T-helper 17 cell (primary cell): ENCODE measurements at places on chromosomes 6 and 20. TPM values are rescaled to one million over a fixed set of nuclear protein-coding genes. Genes with fewer than 3 reads are reported as not detected.

Gene MRAP2
- not detected for total RNA-seq

GRCh38 chr20:9367746-9368145 is 146.6 kb upstream of the LAMP5 start:
- H3K36me3 ChIP-seq, result no peaks in the 10 kb centered on the region
- no peak overlapping the region for H3K4me3 ChIP-seq
- no peaks in the 10 kb centered on the region for H3K27me3 ChIP-seq

Gene EPPIN
- total RNA-seq, result not detected

DNA sequence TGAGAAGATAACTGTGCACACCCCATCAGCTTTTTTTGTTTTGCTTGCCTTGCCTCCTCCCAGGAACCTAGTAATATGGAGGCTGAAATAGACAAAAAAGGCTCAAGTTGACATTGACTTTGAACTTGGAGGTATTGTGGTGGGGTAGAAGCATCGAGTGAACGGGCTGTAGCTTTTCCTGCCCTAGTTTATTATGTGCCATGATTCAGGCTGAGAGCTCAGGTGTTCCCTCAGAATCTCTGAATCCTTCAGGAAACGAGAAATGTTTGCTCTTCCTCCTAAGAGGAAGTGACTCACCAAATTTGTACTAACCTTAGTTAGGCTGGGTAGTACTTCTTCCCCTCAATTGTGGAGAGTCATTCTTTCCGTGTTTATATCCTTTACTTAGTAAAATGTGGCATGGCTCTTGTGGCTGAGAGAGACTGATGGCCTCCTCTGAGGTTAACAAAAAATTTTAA is 98.8 kb downstream of the SASH1 start:
- H3K27me3 ChIP-seq, result peaks cover 17% of the 10 kb centered on the region
- H3K4me3 ChIP-seq, result no peak overlapping the region
- DNase-seq, result no peak
- no peak overlapping the region for H3K27ac ChIP-seq

DNA sequence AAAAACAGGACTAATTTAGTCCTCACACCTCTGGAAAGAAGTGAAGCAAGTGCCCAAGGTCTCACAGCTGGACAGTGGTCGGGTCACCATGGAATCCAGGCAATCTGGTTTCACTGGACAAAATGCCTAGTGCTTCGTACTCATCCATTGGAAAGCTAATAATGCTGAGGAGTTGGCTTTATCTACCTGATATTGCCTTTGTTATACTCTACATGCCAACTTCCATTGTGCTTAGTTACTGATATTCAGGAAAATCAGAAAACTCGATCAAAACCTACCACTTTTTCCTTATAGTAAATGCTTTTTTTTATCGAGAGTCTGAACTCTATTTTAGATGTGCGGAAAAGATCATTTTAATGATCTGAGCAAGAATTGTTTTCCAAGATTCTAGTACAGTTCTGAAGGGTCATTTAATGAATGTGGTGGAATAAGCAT is 966 bp downstream of the CFAP206 start:
- H3K4me1 ChIP-seq, result peaks cover 8% of the 10 kb centered on the region
- H3K27me3 ChIP-seq, result peaks cover 30% of the 10 kb centered on the region
- DNase-seq, result no peak

GRCh38 chr20:62355878-62356588 is 11.1 kb downstream of the LAMA5 start:
- H3K36me3 ChIP-seq, result no peaks in the 10 kb centered on the region
- no peak overlapping the region for H3K27ac ChIP-seq
- no peaks in the 10 kb centered on the region for H3K27me3 ChIP-seq
- no peak for DNase-seq
- no peaks in the 10 kb centered on the region for H3K4me1 ChIP-seq

GRCh38 chr6:133590196-133590595 is 298.7 kb upstream of the TCF21 start:
- DNase-seq, result no peak
- H3K27ac ChIP-seq, result no peak overlapping the region
- no peaks in the 10 kb centered on the region for H3K27me3 ChIP-seq
- no peak overlapping the region for H3K4me3 ChIP-seq
- H3K4me1 ChIP-seq, result no peaks in the 10 kb centered on the region

- no peak for DNase-seq
- no peak overlapping the region for H3K4me3 ChIP-seq
- no peak overlapping the region for H3K27ac ChIP-seq
- peaks cover 5% of the 10 kb centered on the region for H3K4me1 ChIP-seq
- no peaks in the 10 kb centered on the region for H3K36me3 ChIP-seq
These were observed 456.8 kb upstream of the GJE1 start for GRCh38 chr6:141675957-141676356.

GRCh38 chr6:42440778-42441696 is 10.7 kb downstream of the TRERF1 start:
- no peaks in the 10 kb centered on the region for H3K27me3 ChIP-seq
- peak overlapping the region; percentile 89 for H3K4me3 ChIP-seq
- H3K4me1 ChIP-seq, result peaks cover 40% of the 10 kb centered on the region
- H3K36me3 ChIP-seq, result peaks cover 4% of the 10 kb centered on the region
- peak overlapping the region; percentile 95 for H3K27ac ChIP-seq
- no peak for DNase-seq

- DNase-seq, result no peak
- H3K27ac ChIP-seq, result no peak overlapping the region
- peaks cover 14% of the 10 kb centered on the region for H3K4me1 ChIP-seq
- H3K27me3 ChIP-seq, result peaks cover 7% of the 10 kb centered on the region
- no peaks in the 10 kb centered on the region for H3K36me3 ChIP-seq
These were observed 15.1 kb downstream of the PKIG start for GRCh38 chr20:44597516-44597915.

DNA sequence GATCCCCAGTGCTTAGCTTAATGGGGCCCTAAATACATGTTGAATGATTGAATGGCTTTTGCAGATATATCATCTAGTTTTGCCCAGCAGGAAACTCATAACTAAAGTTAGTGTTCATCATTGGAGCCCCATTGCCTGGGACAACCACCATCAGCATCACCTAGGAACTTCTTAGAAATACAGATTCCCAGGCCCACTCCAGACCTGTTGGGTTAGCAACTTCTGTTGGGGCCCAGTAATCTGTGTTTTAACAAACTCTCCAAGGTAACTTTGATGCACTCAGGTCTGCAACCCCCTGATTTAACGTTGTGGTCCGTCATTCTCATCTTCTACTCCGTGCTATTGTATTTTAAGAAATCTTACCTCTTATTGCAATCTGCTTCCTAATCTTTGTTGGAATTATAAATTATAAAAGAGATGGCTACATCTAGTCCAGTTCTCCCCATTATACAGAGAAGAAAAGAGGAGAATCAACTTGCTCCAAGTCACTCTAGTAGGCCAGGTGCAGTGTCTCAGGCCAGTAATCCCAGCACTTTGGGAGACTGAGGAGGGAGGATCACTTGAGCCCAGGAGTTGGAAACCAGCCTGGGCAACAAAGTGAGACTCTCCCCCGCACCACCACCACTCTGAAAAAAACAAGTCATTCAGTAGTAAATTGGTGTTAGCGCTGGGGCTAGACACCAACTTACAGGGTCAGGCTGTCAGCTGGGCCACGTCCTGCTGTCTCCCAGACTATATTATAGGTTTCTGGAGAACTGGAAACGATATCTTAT is 13.7 kb downstream of the FOXP4 start:
- no peaks in the 10 kb centered on the region for H3K27me3 ChIP-seq
- H3K36me3 ChIP-seq, result no peaks in the 10 kb centered on the region
- peaks cover 19% of the 10 kb centered on the region for H3K4me1 ChIP-seq

Gene SDHAF4
- 3.9 TPM for total RNA-seq

DNA sequence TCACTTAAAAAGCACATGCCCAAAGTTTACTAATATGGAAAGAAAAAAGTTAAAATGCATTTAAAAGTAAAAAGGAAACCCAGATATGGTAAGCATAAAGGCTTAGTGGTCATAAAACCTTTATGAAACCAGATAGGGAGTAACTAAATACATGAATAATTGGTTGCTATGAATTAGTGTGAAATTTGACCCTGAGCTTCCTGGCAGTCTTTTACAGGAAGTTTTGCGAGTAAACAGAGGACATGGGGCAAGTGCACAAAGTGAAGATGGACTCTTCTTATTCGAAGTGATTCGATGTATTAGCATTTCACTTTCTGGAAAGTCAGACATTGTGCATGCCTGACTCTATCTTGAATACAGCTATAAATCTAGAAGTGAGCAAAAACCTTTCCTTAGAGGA is 90.9 kb upstream of the MLIP start:
- no peaks in the 10 kb centered on the region for H3K36me3 ChIP-seq
- H3K27ac ChIP-seq, result no peak overlapping the region
- peaks cover 10% of the 10 kb centered on the region for H3K27me3 ChIP-seq
- DNase-seq, result no peak
- H3K4me3 ChIP-seq, result no peak overlapping the region

- H3K4me3 ChIP-seq, result no peak overlapping the region
- peaks cover 7% of the 10 kb centered on the region for H3K27me3 ChIP-seq
- no peak overlapping the region for H3K27ac ChIP-seq
- no peaks in the 10 kb centered on the region for H3K36me3 ChIP-seq
- peaks cover 2% of the 10 kb centered on the region for H3K4me1 ChIP-seq
These were observed 28.7 kb downstream of the SIRPD start for GRCh38 chr20:1528811-1529210.

- H3K4me3 ChIP-seq, result no peak overlapping the region
- no peaks in the 10 kb centered on the region for H3K36me3 ChIP-seq
- no peak overlapping the region for H3K27ac ChIP-seq
- H3K4me1 ChIP-seq, result no peaks in the 10 kb centered on the region
These were observed 454.9 kb downstream of the PTPRT start for GRCh38 chr20:42734660-42735368.

- DNase-seq, result no peak
- H3K4me3 ChIP-seq, result no peak overlapping the region
- no peaks in the 10 kb centered on the region for H3K27me3 ChIP-seq
- H3K4me1 ChIP-seq, result no peaks in the 10 kb centered on the region
- H3K27ac ChIP-seq, result no peak overlapping the region
These were observed 268.4 kb upstream of the IRAK1BP1 start for GRCh38 chr6:78598966-78599365.

GRCh38 chr6:8392569-8392968 is 42.8 kb downstream of the SLC35B3 start:
- no peak overlapping the region for H3K4me3 ChIP-seq
- peaks cover 3% of the 10 kb centered on the region for H3K27me3 ChIP-seq
- peak overlapping the region; percentile 12 for H3K27ac ChIP-seq
- H3K4me1 ChIP-seq, result peaks cover 14% of the 10 kb centered on the region
- DNase-seq, result no peak
- H3K36me3 ChIP-seq, result no peaks in the 10 kb centered on the region

DNA sequence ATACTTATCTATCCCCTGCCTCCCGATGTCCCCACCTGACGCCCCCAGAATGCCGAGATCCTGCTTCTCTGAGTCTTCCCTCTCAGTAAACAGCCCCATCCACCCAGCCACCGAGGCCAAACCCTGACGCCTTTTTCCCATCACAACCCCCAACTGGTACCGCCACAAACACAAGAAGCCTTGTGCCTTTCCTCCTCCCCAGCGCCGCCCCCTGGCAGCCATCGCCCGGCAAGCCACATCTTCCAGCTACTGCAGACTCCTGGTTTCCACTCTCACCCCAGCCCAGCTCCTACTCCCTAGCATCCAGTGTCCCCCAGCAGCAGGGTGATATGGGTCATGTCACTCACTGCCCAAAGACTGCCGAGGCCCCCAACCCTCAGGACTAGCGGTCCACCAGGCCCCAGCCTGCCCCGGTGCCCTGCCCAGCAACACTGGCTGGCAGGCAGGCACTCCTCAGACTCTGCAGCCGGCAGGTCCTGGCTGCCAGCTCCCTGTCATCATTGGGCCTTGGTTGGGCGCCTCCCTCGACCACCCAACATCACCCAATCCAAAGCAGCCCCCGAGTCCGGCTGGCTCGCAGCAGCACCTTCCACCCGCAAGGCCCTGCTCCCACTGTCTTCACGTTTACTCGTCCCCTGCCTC is 11.2 kb downstream of the TCFL5 start:
- DNase-seq, result no peak
- peaks cover 9% of the 10 kb centered on the region for H3K4me1 ChIP-seq
- peaks cover 2% of the 10 kb centered on the region for H3K36me3 ChIP-seq
- H3K4me3 ChIP-seq, result no peak overlapping the region

- no peak for DNase-seq
- H3K4me1 ChIP-seq, result peaks cover 7% of the 10 kb centered on the region
- H3K4me3 ChIP-seq, result no peak overlapping the region
- peaks cover 2% of the 10 kb centered on the region for H3K36me3 ChIP-seq
These were observed 3.5 kb upstream of the SLC22A2 start for GRCh38 chr6:160261991-160262680.

Gene CGA
- total RNA-seq, result 0.40 TPM

GRCh38 chr20:10329387-10330005 is 104.5 kb downstream of the MKKS start:
- no peaks in the 10 kb centered on the region for H3K4me1 ChIP-seq
- H3K4me3 ChIP-seq, result no peak overlapping the region
- no peaks in the 10 kb centered on the region for H3K36me3 ChIP-seq
- peaks cover 20% of the 10 kb centered on the region for H3K27me3 ChIP-seq
- DNase-seq, result no peak

GRCh38 chr6:130326496-130326895 is 39.3 kb upstream of the TMEM200A start:
- peaks cover 3% of the 10 kb centered on the region for H3K36me3 ChIP-seq
- no peaks in the 10 kb centered on the region for H3K27me3 ChIP-seq
- no peak for DNase-seq
- H3K27ac ChIP-seq, result no peak overlapping the region
- no peak overlapping the region for H3K4me3 ChIP-seq

DNA sequence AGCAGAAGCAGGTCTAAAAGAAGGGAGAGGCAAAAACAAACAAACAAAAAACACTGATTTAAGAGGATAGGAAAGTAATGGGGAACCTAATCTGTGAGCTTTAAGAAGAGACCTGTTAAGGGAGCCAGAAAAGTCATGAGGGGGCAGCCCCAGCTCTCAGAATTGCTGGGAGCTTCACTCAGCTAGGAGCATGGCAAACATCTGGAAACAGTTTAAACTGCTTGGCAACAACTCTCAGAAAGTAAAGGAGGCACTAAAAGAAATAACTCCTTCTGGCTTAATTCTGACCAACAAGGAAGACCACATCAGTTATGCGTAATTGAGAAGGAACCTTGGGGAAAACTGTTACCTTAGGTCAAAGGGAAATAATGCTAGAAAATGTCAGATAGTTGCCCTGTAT is 121.4 kb downstream of the LAMP5 start:
- H3K4me1 ChIP-seq, result no peaks in the 10 kb centered on the region
- H3K4me3 ChIP-seq, result no peak overlapping the region
- no peaks in the 10 kb centered on the region for H3K36me3 ChIP-seq
- no peak overlapping the region for H3K27ac ChIP-seq

DNA sequence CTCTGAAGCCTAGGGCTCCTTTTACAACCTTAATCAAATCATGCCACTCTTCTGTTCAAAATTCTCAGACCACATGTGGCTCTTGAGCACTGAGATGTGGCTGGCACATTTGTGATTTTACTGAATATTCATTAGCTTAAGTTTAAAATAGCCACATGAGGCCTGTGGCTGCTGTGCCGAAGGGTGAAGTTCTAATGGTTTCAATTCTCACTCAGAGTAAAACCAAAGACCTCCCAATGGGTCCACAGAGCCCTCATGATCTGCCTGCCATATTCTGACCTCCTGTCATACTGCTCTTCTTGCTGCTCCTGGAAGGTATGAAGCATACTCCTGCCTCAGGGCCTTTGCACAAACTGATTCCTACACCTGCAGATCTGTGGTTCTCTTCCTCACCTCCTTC is 7.8 kb upstream of the CST3 start:
- no peak for DNase-seq
- no peak overlapping the region for H3K4me3 ChIP-seq
- H3K36me3 ChIP-seq, result no peaks in the 10 kb centered on the region
- peaks cover 23% of the 10 kb centered on the region for H3K27me3 ChIP-seq
- H3K4me1 ChIP-seq, result peaks cover 3% of the 10 kb centered on the region

Gene MYLIP
- total RNA-seq, result 191 TPM

- peaks cover 61% of the 10 kb centered on the region for H3K4me1 ChIP-seq
- H3K36me3 ChIP-seq, result no peaks in the 10 kb centered on the region
These were observed 61.1 kb upstream of the CCN6 start for GRCh38 chr6:111992851-111993250.
